NCI-H526 treated with DMSO at 0.1 percent for 48 hours (cell line): ENCODE measurements at places on chromosomes 4 and X.

DNA sequence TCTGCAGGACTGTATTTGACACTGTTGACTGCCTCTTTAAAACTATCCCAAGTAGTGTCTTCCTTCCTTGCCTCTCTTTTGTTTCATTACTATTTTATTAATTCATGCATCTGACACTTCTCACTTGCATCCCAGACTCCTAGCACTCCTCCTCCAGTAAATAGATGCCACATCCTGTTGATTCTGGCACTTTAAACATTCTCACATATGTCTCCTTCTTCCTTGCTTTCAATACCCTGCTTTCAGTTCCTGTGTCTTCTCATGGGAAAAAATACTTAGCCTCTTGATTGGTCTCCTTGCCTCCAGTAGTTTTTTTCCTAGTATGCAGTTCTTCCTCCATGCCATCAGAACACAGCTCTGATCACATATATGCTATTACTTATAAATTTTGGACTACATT, 5.1 kb downstream of the RNF128 start:
- no peak for DNase-seq

DNA sequence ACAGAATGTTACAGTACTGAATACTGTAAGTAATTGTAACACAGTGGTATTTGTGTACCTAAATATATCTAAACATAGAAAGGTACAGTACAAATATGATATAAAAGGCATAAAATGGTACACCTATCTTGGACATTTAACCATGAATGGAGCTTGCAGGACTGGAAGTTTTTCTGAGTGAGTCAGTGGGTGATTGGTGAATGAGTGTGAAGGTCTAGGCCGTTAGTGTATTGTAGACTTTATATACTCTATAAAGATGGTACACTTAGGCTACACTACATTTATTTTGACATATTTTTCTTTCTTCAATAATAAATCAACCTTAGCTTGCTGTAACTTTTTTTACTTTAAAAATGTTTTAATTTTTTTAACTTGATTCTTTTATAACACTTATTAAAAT, 422.5 kb upstream of the FSTL5 start:
- DNase-seq = no peak

DNA sequence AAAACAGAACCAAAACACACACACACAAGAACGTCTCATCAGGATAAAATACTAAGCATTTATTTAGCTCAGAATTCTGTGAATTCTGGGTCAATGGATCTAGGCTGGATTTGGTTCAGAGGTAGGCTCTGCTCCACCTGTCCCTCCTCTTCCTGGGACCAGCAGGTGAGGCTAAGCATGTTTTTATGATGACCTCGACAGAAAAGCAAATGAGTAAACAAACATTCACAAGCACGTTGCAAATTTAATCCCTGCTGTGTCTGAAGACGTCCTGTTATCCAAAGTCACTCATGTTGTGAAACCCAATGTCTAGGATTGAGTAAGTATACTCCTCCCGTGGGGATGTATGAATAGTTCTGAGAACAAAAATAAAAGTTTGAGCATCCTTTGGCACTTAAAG, 371.4 kb upstream of the TECRL start:
- DNase-seq = no peak

- no peak for DNase-seq
Measured at GRCh38 chrX:23497919-23498318, 163.3 kb downstream of the PTCHD1 start.

- DNase-seq = no peak
Measured at GRCh38 chr4:109041463-109042360, 260.7 kb downstream of the COL25A1 start.

- DNase-seq = no peak
Measured at GRCh38 chr4:95044324-95044837, 286.6 kb downstream of the BMPR1B start.

GRCh38 chrX:111511477-111511876, at the start of gene SERTM2:
Gene SERTM2 (plus strand): TSS chrX:111511645. CDS start chrX:111518858, 7,213 bp downstream.
- DNase-seq = no peak

DNA sequence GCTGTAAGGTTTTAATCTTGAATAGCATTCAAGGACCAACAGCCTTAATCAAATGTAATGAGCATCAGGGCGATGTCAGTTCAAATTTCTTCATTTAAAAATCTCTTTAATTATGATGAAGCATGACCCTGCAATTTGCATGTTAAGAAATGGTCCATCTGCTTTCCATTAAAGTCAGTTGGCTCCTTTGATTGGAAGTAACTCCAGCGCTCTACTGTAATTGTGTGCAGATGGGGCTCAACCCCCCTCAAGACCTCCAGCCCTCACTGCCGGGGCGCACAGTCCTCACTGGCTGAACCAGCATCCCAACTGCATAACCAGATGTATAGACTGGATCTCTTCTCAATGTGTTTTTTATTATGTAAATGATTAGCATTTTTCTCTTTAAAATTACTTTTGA, 126.9 kb downstream of the VCX3B start:
- no peak for DNase-seq

DNA sequence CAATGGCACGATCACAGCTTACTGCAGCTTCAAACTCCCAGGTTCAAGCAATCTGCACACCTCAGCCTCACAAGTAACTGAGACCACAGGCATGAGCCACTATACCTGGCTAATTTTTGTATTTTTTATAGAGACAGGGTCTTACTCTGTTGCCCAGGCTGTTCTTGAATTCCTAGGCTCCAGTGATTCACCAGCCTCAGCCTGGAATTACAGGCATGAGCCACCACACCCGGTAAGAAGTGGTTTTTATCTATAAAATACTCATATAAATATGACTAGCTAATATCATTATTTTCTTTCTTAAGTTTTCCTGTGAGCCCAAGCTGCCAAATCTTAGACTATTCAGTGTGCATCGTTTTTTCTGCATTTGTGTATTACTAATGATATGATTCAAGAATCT, 4.4 kb downstream of the SCFD2 start:
- no peak for DNase-seq

DNA sequence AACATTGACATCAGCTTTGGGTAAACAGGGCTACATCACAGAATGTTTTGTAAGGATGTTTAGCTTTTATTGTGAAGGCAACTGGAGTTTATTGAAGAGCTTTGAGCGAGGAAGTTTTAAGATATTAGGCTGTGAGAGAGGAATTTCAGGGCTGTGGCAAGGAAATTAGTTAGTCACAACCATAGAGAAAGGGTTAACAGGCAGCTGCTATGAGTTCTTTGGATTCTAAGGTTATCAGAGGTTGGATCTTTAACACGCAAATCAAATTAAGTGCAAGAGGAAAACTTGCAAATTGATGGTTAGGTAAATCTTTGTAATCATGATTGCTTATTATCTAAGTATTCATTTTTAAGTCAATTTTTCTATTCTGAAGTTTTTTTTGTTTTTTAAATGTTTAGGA, 156.0 kb downstream of the UGT8 start:
- DNase-seq = no peak

DNA sequence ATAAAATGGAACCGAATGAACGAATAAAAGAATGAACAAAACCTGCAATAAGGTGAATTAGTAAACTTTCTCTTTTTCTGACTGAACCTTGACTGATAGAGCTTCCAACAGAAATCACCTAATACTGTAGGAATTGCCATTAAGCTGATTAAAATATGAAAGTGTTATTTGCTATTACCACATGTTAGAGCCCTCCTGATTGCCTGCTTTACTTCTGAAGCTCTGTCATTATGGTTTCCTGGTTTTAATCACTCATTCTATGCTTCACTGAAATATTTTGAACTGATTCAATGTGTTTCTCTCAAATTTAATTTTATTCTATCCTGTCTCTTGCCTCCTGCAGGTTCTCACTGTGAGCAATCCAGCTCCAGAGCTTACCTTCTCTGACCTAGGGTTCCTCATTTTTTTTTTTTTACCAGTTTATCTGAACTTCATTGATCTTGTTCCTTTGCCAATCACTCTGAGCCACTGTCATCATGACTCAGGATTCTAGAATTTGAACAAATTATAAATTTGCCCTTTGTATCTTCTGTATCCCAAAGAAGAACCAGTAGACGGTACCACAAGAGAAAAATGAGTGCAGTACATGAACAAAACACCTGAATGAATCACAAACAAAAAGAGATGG, 48.1 kb upstream of the UGT2B15 start:
- DNase-seq = no peak

DNA sequence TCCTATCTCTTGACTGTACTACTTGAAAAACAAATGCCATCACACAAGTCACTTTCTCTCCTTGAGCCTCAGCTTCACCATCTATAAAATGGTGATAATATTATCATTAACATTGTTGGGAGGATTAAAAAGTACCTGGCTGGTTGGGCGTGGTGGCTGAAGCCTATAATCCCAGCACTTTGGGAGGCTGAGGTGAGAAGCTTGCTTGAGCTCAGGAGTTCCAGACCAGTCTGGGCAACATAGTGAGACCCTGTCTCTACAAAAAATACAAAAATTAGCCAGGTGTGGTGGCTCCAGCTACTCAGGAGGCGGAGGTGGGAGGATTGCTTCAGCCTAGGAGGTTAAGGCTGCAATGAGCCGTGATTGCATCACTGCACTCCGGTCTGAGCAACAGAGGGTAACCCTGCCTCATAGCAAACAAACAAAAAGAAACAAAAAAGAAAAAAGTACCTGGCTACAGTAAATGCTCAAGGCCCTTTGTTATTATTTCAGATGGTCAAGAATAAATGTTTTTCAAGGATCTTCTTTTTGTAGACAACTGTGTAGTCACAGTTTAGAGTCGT, 120.3 kb downstream of the CHRNA9 start:
- DNase-seq = no peak

GRCh38 chrX:149284616-149285015, 220.5 kb downstream of the IDS start:
- DNase-seq = no peak
